ENCODE measurements at places on chromosomes 6 and 20.

DNA sequence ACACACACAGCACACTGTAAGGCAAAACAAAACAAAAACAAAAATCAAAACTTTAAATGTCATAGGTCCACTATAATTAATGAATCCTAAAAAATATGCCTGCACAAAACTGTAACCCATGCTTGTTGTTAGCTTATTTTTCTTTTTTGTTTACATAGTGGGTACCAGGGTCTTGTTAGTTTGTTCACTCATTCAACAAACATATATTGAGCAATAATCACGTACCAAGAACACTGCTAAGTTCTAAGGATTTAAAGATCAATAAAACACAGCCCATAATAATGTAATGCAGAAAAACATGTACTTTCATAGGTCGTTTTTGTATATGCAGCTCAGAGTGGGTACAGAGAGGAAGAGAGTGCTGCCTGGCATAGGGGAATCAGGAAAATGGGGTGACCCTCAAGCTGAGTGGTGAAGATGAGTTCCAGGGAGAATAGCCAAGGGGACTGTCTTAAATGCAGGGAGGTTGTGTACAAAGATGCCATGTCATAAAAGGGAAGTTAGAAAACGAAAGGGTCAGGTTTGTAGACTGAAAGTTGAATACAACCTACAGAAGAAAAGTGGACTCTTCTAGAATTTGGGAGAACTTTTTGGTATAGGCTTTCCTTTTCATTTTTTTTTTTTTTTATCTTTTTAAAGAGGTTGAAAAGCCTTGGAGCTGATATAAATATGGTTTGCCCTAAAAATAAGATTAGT, 113.3 kb upstream of the TBX18 start:
- no peak for DNase-seq

- DNase-seq = no peak
Observed at GRCh38 chr6:149933461-149933860, 8.4 kb upstream of the ULBP2 start.

- DNase-seq = peak; percentile 89
Observed at GRCh38 chr6:89999154-89999553, 104.9 kb downstream of the GJA10 start.

DNA sequence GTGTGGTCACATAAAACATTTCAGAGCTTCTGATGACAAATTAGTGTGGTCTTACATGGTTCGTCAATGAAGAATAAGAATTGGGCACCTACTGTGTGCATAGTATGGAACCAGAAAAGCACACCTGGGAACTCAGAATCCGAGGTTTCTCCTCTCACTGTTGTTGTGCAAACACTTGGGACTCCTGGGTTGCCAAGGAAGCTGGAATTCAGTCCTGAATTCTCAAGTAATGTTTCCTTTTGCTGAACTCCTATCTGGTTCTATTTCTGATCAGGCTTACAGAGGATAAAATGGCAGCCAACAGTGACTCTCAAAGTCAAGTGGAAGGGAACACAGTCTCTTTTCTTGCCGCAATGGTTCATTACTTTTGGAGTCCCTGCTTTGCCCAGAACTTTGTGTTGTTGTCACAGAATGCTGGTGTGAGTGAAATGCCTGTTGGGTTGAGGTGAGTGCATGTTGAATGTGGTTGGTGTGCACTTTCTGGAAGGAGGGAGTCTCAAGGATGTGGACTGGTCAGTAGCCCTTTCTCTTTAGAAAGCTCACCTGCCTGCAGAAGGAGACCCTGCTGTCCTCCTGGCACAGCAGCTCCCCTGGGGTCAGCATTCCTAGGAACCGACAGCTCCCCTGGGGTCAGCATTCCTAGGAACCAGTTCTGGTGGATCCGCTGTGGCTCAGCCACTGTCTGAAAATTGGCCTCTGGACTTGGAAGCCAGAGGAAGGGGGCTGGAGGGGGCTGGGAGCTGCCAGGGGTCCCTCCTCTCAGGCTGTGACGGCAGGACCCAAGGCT, 1.4 kb downstream of the UNC93A start:
- no peak for DNase-seq

DNA sequence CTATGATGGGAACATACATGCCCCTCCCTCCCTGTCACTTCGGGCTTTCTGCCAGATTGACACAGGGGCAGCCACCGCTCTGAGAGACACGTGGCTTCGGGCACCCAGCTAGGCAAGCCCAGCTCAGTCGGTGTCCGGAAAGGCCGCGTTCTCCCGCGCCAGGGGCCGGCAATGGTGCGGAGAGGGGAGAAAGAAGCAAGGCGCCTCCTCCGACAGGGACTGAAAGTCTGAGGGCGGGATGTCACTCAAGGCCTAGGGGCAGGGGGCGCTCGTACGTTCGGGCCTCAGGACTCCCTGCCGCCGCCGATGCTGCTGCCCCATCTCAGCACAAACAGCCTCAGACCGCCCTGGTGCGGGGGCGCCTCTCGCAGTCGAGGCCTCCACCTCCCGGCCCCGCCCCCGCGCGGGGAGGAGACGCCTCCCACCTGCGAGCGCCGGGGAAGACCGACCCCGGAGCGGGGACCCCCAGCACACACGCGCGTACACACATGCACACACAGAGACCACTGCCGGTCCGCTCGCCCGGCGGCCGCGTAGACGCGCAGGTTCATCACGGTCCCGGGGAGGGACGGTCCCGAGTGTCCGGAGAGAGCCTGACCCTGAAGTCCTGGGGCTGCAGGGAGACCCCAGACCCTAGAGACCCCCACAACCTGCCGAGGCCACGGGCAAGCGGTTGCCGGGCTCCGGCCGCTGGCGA, 1.9 kb downstream of the GRM4 start:
- peak; percentile 24 for DNase-seq

GRCh38 chr20:57437267-57437666, 46.1 kb downstream of the RBM38 start:
- no peak for DNase-seq

DNA sequence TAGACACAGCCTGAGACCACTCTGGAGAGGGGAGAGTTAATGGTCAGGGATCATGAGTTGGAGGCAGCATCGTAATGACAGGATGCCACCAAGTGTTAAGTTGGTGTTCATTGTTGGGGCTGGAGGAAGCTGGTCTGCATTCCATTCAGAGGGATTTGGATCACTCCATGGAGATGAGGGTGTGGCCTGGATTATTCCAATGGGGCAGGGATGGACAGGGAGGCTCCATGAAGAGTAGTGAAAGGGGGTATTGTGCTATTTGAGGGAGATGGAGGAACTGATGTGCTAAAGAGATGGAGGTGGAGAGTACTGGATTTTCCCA, 1.1 kb downstream of the SAPCD1 start:
- DNase-seq = no peak

GRCh38 chr6:99822741-99823512, 171.1 kb downstream of the MCHR2 start:
- peak; percentile 14 for DNase-seq

DNA sequence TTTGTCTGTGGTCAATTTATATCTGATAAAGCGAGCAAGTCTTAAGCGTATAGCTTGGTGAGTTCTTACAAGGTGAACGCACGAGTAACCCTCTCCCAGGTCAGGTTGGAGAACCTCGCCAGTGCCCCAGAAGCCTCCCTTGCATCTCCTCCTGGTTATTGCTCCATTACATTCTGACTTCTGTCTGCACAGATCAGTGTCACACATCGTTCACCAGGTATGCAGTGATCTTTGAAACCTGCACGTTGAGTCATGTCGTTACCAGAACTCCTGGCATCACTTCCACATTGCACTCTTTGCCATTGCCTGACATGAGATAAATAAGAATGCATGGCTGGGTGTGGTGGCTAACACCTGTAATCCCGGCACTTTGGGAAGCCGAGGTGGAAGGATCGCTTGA, 44.2 kb downstream of the AKAP12 start:
- DNase-seq = no peak
